ENCODE measurements at places on chromosomes 2 and 18.

GRCh38 chr2:33033606-33034081 lies 86.9 kb downstream of the LTBP1 start:
- peak; percentile 97 for ATAC-seq

GRCh38 chr2:146659976-146660375 lies 1184.9 kb upstream of the ACVR2A start:
- ATAC-seq = no peak

- ATAC-seq = no peak
Measured at GRCh38 chr18:79747156-79747845, 50.4 kb upstream of the KCNG2 start.

DNA sequence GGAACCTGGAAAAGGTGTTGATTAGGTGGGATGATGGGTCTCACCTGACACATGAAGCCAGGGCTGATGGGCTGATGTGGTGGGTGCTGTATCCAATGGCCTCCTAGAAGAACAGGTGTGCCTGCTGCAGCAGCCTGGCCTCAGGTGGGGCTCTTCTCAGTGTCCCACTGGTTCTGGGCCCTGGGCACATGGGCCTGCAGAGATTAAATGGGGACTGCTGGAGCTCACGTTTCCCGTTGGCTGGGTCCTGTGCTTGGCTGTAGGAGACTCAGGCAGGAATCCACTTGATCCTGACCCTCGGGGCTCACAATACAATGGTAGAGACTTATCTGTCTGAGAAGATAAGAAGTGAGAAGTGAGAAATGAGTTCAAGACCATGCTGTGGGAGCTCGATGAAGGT lies 170.9 kb downstream of the KCNS3 start:
- no peak for ATAC-seq

- ATAC-seq = no peak
Measured at GRCh38 chr2:11814979-11815510, 68.6 kb downstream of the LPIN1 start.

GRCh38 chr18:21112140-21112473 lies 494 bp upstream of the ROCK1 start:
- peak; percentile 52 for ATAC-seq

DNA sequence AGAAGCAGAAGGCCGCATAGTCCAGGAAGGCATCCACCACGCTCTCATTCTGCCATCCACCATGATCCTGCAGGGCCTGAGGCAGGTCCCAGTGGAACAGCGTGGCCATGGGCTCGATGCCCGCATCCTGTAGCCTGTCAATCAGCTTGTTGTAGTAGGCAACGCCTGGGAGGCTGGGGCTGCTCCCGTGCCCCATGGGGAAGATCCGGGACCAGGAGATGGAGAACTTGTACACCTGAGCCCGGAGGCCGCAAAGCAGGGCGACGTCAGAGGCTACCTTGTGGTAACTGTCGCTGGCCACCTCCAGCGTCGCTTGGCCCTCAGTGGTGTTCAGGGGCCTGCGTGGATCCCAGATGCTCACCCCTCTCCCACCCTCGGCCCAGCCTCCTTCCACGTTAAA lies 19.5 kb downstream of the LCT start:
- no peak for ATAC-seq

- ATAC-seq = peak; percentile 50
Measured at GRCh38 chr2:229733611-229734245, 19.4 kb upstream of the DNER start.

DNA sequence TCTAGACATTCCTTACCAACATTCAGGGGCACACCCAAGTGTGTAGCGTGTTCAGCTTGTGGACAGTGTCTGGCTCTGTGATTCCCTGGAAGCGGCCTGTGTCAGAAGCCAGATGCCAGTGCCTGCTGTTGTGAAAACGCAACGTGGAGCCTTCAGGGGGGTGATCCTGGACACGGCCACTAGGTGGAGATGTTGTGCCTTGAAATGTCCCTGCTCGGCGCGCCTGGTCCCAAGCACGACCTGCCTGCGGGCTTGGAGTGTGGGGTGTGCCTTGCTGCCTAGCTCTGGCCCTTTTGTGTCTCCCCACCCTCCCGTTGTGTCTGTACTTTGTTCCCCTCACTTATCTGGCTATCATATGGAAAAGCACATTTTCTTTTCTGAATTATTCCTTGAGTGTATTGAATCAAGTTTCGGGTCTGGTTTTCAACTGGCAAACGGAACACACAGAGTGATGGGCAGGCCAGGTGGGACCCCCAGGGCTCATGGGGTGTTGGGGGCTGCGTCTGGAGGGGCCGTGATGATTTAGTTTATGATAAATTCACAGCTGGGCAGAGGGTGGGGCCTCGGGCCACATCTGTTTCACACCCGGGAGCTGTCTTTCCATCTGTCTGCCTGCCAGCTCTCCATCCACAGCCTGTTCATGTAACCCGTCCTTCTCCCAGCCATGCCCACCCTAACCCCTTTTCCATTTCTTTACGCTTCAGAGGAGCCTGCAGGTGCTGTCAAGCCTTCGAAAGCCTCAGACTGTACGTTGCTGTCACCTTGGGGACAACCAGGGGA lies 95.5 kb downstream of the DYSF start:
- peak; percentile 78 for ATAC-seq

GRCh38 chr2:236857246-236857645 lies 228.4 kb upstream of the COPS8 start:
- ATAC-seq = no peak

GRCh38 chr2:1082456-1083205 lies 132.0 kb downstream of the SNTG2 start:
- ATAC-seq = peak; percentile 59

- no peak for ATAC-seq
Measured at GRCh38 chr2:74072565-74072964, 75.1 kb downstream of the BOLA3 start.

- no peak for ATAC-seq
Measured at GRCh38 chr2:55111230-55111569, 60.9 kb upstream of the RTN4 start.

- peak; percentile 73 for ATAC-seq
Measured at GRCh38 chr18:80247393-80247841, at the start of gene PARD6G. Gene PARD6G, minus strand, starts transcription at chr18:80247514. Its CDS starts 166 bp downstream, at chr18:80247348.

GRCh38 chr2:11876436-11876835 lies 130.0 kb downstream of the LPIN1 start:
- no peak for ATAC-seq

- no peak for ATAC-seq
Measured at GRCh38 chr2:18156002-18156401, 277.5 kb downstream of the KCNS3 start.

DNA sequence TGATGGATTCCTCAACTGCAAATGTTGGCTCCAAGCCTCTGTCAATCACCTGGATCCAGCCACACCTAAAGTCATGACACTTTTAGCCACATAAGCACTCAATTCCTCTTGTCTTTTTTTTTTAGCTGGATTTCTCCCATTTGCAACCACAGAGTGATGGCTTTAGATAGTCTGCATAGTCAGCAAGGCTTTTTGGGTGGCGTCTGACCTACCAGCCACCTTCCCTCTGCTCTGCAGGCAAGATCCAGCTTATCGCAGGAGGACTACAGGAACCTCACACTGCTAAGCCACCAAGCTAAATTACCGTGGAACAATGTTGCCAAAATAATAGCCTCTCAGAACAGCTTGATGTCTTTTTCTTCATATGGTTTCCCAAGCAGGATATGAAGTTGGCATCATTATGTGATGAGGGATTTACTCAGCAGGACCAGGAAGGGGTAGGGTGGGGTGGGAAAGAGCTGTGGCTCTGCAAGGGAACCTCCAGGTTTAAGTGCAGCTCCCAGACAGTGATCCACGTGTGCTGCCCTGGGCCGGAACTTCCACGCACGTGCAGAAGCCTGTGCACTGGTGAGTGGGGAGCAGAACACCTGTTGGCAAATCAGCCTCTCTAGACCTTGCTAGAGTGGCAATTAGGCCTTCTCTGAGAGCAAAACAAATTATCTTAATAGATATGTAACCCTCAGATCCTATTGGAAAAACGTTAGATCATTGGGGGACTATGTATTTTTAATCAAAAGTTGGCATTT lies 170.6 kb upstream of the NCK2 start:
- ATAC-seq = no peak

DNA sequence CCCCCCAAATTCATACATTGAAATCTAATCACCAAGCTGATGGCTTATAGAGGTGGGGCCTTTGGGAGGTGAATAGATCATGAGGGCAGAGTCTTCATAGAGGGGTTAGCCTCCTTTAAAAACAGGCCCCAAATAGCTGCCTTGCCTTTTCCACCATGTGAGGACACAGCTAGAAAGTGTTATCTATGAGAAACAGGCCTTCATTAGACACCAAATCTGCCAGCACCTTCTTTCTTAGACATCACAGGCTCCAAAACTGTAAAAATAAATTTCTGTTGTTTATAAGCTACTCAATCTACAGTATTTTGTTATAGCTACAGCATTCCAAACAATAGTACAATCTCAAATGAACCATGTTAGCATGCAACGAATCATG lies 459.3 kb upstream of the GCFC2 start:
- ATAC-seq = no peak

DNA sequence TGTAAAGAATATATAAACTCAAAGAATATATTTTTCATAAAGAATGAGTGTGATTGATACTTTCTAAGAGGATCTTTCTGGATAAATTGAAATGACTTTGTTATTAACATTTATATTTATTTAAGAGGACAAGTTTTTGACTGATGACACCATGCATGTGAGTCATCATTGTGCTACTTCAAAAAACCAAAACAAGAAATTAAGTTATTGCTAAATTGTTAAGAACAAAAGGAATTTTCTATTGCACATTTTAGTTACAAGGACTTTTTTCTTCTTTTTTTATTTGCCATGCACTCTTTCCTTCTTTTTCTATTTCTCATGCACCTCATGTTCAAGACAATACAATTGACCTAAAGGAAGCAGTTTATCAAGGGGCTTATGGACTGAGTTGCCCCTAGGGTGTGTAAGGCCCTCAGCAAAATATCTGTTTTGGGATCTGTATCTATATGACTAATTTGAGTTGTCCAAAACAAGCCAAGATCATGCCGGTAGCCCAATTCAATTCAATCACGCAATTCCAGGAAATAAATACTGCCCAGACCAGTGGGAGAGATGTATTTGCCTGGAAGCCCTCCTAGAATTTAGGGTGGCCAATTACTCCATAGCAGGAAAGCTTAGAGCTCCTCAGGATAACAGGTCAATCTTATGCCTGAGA lies 654.3 kb downstream of the METTL4 start:
- no peak for ATAC-seq

GRCh38 chr2:132466428-132467028 lies 49.9 kb downstream of the GPR39 start:
- no peak for ATAC-seq

DNA sequence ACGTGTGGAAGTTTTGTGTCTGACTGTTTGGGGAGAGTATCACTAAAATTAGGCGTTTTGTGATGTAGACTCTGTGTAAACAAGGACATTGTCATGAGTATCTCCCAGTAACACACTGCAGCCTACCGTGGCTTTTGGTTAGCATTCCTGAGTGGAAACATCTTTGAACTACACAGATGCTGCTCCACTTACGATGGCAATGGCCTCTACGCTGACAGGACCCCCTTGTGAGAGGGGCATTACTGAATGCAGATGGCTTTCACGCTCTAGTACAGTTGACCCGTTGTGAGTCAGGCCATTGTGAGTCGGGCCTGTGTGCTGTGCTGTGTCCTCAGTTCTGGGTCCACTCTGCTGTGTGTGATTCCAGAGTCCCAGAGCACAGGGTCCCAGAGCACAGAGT lies 34.4 kb upstream of the ADNP2 start:
- ATAC-seq = no peak

DNA sequence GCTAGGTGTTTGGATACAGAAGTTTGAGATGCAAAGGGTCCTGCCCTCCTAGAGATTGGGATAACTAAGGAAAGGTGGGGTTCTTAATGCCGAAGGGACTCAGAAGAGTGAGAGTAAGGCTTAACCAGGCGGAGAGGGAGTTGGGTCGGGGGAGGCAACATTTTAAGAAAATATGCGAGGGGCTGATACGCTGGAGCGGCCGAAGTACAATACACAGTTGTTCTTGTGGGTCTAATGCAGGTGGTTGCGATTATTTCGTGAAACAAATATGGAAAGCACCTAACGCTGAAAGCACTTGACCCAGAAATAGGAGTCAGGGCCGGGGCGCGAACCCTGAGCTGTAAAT lies 344 bp upstream of the MRPL33 start:
- ATAC-seq = no peak

GRCh38 chr2:144163592-144163991 lies 356.3 kb downstream of the ZEB2 start:
- no peak for ATAC-seq

DNA sequence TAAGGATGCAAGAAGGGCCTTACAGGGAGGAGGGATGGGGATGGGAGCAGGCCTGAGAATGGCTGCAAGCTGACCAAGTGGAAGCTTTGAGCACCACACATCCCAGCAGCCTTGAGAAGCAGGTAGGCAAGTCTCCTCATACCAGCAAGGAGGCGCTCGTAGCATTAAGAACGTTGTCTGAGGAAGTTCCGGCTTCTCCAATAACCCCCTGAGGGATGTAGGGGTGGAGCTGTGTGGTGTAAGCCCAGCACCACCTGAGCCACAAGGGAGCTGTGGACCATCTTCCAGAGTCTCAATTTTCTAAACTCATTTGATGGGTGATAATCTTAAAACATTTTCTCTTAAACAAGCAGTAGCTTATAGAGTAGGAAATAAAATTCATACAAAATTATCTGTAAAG lies 50.6 kb downstream of the ST3GAL5 start:
- no peak for ATAC-seq

DNA sequence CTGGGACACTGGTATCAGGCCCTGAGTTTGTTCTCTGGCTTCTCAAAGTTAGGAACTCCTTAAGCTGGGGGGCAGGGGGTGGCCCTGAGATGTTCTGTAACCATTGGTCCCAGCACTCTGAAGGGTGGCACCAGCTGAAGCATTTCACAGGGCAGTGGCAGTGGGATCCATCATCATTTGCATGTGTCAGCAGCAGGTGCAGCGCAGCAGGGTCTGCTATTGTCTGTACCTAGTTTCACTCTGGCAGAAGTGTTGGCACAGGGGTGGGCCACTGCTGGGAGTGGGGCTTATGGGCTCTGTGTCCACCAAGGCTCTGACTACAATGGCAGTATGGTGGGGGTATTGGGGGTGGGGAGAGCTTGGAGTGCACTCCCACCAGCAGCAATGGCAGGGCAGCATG lies 460.4 kb upstream of the ZNF804A start:
- peak; percentile 34 for ATAC-seq
